ENCODE measurements at places on chromosomes 16 and 17.

DNA sequence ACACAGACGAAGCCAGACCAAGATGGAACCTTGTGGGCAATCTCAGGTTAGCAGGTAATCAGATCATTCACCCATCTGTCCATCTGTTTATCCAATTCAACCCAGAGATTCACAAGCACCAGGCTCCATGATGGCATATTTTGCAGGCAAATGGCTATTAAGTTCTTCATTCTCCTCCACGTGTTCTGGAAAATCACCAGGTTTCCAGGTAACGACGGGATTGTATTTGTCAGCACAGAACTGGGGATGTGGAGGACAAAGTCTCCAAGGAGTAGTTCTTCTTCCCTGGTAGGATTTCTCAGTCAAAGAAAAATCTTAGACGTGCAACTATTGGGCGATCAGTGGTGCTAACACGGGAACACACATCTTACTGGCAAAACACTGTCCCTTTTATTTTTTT, 368.8 kb downstream of the SLC39A11 start:
- DNase-seq: no peak

DNA sequence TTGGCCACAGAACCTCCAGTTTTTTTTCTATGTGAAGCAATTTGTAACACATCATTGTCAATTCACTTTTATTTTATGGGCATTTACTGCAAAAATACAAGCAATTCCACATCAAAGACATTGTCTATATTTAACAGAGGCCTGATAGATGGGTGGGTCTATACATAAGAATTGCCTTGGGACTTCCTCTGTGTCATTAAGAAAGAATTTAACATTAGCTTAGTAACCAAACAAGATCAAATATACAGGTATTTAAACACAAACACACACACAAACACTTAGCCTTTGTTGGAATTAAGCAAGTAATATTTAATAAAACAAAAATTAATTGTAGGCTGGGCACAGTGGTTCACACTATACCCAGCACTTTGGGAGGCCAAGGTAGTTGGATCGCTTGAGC, 4.3 kb upstream of the PITPNC1 start:
- no peak for DNase-seq

GRCh38 chr16:56191156-56191815, at the start of gene GNAO1:
GNAO1 (plus strand) TSS chr16:56191489; CDS start chr16:56192236, 747 bp downstream.
- DNase-seq: peak; percentile 92

DNA sequence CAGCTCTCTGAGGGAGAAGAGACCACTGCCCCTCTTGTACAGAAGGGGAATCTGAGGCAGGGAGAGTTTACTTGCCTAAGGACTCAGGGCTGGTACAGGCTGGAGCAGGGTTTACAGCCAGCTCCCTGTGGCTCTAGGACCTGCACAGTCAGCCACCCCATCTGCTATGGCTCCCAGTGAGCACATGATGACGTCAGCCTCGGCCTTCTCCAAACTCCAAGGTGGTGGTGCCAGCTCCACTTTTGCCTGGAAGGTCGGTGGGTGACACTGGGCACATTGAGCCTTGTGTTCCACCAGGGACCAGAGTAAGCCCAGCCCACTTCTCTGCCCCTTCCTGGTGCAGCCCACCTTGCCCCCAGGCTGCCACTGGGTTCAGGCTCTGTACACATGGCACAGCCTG, 202.2 kb downstream of the ENGASE start:
- DNase-seq: no peak

DNA sequence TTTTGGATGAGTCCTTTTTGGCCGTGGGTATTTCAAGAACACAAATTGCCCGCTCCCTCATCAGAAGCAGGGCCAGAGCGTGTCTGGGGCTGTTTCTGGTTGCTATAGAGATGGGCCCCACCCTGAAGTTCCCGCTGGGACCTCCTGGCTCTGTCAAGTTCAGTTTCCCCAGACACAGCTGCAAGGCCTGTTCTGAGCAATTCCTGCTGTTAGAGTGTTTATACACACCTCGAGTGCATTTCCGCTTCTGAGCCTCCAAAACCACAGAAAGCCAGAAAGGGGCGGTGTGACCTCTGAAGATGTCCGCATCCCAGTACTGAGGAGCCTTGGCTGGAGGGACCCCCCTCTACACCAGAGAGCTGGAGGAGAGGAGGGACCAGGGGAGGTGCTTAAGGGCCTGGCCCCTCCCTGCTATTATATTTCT, 9.3 kb upstream of the WBP2 start:
- no peak for DNase-seq

- no peak for DNase-seq
Observed at GRCh38 chr16:54176376-54176901, 110.1 kb downstream of the IRX3 start.

Data from globus pallidus (tissue), 1 donor.